ENCODE measurements at places on chromosomes 7 and 10. TPM values are rescaled to one million over a fixed set of nuclear protein-coding genes. Genes with fewer than 3 reads are reported as not detected.
A peak's percentile ranks its signal among the peaks of the same experiment; 100 is the strongest.

Gene PRPS1L1
- total RNA-seq: not detected

Gene NUTM2A
- total RNA-seq: 0.30 TPM

Gene LIPJ
- total RNA-seq: not detected

Gene SLC16A9
- total RNA-seq: 1.5 TPM

Gene CUBN
- total RNA-seq: 2.6 TPM

DNA sequence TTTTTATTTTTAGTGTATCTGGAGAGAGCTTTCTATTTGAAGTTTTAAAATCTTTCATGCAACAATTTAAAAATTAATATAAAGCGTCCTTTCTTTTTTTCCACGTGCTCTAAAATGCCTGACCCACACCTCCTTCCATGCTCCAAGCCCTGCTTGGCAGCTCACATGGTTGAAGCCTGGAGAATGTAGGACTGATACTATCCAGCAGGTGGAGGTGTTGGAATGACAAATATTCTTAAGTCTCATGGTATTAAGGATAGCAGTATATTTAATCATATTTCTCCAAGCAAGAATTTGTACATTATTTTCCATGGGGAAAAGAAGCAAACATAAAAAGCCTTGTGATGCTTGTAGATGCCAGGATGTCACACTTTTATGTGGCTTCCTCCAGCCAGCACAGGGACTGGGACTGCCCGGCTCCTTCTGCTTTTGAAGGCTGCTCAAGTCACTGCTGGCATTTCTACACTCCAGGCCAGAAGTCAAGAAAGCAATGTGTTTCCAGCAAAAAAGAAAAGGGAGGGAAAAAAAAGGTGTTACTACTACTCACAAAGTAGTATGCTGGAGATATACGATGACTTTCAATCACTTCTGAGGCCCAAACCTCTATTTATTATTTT is 49.7 kb downstream of the BZW2 start:
- peak; percentile 53 for DNase-seq
- peaks cover 85% of the 10 kb centered on the region for H3K36me3 ChIP-seq
- no peaks in the 10 kb centered on the region for H3K27me3 ChIP-seq
- no peak overlapping the region for H3K4me3 ChIP-seq

- H3K4me3 ChIP-seq: no peak overlapping the region
- H3K36me3 ChIP-seq: no peaks in the 10 kb centered on the region
- DNase-seq: no peak
- peaks cover 6% of the 10 kb centered on the region for H3K4me1 ChIP-seq
- H3K27ac ChIP-seq: no peak overlapping the region
- H3K27me3 ChIP-seq: no peaks in the 10 kb centered on the region
Observed at GRCh38 chr10:60314069-60314940, 75.4 kb downstream of the ANK3 start.

DNA sequence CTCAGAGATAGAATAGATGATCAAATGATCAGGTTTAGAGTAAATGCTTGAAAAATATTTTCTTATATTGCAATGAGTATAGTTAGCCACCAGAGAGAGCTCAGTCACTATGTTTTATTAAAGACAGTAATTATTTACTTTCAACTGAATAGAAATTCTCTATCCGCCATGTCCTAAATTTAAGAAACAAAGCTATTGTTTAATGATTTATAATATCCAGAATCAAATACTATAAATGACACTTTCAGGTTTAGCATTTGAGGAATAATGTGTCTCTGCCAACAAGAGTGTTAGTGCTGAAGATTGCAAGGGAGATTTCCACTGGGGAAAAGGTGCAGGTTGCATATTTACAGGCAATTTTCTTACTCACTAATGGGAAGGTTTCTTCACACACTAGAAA is 184.7 kb downstream of the DGKB start:
- H3K4me3 ChIP-seq: no peak overlapping the region
- H3K27ac ChIP-seq: no peak overlapping the region
- no peaks in the 10 kb centered on the region for H3K27me3 ChIP-seq

GRCh38 chr10:76899490-76899889 is 738.1 kb downstream of the KCNMA1 start:
- H3K27ac ChIP-seq: no peak overlapping the region
- no peaks in the 10 kb centered on the region for H3K36me3 ChIP-seq
- H3K4me3 ChIP-seq: no peak overlapping the region
- no peaks in the 10 kb centered on the region for H3K4me1 ChIP-seq

GRCh38 chr10:52318136-52318701 is 4.1 kb downstream of the DKK1 start:
- H3K4me3 ChIP-seq: no peak overlapping the region
- no peaks in the 10 kb centered on the region for H3K36me3 ChIP-seq
- DNase-seq: peak; percentile 13
- peak overlapping the region; percentile 47 for H3K27ac ChIP-seq

- H3K27ac ChIP-seq: no peak overlapping the region
- no peaks in the 10 kb centered on the region for H3K4me1 ChIP-seq
- DNase-seq: no peak
Observed at GRCh38 chr10:1854271-1854670, 116.9 kb upstream of the ADARB2 start.

DNA sequence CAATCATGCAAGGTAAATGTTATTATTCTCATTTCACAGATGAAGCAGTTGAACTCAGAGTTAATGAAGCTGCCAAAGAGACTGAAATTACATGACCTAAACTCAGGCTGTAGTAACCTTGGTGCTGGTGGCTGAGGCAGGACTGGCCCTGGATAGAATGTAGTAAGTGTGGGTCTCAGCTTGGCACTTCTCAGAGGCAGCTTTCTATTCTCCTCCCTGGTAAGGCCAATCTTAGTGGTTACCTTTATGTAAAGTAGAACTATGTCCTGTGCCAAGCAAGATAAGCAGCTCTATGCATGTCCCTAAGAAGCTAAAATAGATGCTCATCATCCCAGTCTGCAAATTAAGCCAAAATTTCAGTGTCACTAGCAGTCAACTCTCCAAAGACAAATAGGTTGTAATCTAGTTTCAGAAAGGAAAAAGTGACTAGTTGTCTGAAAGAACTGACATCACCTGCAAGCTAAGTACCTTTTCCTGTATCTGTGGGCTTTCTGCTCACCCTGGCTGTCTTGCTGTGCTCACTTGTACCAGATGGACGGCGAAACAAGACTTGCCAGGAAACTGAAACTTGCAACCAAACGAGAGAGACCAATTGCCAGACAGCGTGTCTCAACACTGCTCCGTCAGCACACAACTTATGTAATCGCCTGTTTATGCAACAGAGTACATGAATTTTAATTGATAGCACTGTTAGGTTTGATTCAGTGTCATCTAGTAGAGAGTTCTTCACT is 43.7 kb downstream of the CH25H start:
- no peaks in the 10 kb centered on the region for H3K27me3 ChIP-seq
- H3K36me3 ChIP-seq: no peaks in the 10 kb centered on the region
- H3K4me1 ChIP-seq: no peaks in the 10 kb centered on the region
- no peak for DNase-seq
- H3K27ac ChIP-seq: no peak overlapping the region
- no peak overlapping the region for H3K4me3 ChIP-seq

DNA sequence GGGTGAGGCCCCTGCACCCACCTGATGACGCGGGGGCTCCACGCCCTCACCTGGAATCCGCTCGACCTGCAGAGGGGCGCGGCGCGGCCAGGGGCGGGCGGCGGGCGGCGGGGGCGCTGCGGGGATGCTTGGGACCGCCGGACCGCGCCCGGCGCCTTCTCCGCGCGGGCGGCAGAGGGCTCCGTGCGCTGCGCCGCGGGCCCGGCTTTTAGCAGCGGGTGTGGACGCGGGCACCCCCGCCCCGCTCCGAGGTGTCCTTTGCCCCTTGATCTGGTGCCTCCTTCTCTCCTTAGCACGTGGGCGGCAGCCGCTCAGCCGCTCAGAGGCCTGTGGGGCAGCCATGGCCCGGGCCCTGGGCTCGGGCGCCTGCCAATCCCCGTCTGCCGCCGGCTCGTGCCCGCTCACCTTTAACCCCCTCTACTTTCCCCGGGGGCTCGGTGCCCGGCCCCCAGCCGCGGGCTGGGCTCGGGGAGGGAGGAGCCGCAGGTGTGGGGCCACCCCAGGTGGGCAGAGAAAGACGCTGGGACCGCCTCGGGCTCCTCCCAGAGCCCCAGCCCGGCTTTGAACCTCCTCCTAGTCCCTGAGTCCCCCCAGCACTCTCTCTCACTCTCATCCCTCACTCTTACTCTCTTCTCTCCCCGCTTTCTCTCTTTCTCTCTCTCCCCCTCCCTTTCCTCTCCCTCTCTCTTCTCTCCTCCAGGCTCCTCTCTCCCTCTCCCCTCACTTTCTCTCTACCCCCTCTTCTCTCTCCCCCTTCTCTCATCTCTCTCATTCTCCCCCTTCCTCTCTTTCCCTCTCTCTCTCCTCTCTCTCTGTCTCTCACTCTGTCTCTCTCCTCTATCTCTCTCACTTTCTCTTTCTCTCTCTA is 19.7 kb upstream of the VPS37D start:
- H3K27me3 ChIP-seq: peaks cover 33% of the 10 kb centered on the region
- H3K36me3 ChIP-seq: no peaks in the 10 kb centered on the region
- DNase-seq: no peak
- no peak overlapping the region for H3K4me3 ChIP-seq
- H3K4me1 ChIP-seq: no peaks in the 10 kb centered on the region

- no peak overlapping the region for H3K4me3 ChIP-seq
- no peaks in the 10 kb centered on the region for H3K36me3 ChIP-seq
- H3K27ac ChIP-seq: peak overlapping the region; percentile 8
- H3K4me1 ChIP-seq: peaks cover 9% of the 10 kb centered on the region
Observed at GRCh38 chr7:2821842-2822507, 22.1 kb downstream of the GNA12 start.

- no peak overlapping the region for H3K4me3 ChIP-seq
- H3K27me3 ChIP-seq: peaks cover 19% of the 10 kb centered on the region
- no peaks in the 10 kb centered on the region for H3K36me3 ChIP-seq
- H3K4me1 ChIP-seq: no peaks in the 10 kb centered on the region
- no peak overlapping the region for H3K27ac ChIP-seq
Observed at GRCh38 chr7:30859940-30860496, 51.6 kb upstream of the AQP1 start.

DNA sequence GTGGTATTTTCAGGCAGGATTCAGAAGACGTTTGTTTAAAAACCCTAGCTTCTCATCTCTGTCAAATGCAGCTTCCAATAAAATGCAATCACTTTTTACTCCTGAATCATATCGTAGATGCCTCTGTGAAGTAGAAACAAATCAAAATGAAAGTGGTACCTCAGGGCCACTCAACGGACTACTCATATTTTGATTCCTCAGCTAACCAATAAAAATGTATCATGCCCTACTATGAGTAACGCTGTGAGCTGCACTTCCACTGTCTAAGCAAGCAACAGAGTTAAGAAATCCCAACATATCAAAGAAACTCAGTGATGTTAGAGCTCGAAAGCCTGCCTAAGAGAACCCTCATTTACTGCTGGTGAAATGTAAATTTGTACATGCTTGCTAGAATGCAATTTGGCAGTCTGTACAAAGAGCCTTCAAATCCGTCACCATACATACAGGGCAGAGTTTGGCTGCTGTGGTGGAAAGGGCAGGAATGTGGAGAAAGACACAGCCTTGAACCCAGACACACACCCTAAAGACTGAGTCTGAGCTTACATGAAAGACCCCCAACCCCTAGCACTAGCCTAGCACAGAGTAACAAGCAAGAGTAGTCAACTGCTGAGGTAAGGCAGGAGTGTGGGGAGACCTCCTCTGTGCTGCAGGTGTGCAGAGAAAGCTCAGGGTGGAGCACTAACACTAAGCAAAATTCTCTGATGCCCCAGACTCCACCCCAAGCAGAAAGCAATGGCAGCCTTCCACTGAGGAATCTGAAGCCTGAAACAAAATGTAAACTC is 151.5 kb downstream of the ANK3 start:
- no peaks in the 10 kb centered on the region for H3K27me3 ChIP-seq
- no peaks in the 10 kb centered on the region for H3K36me3 ChIP-seq
- no peaks in the 10 kb centered on the region for H3K4me1 ChIP-seq
- no peak overlapping the region for H3K27ac ChIP-seq
- no peak overlapping the region for H3K4me3 ChIP-seq

GRCh38 chr7:40786909-40787308 is 652.1 kb downstream of the SUGCT start:
- DNase-seq: no peak
- no peaks in the 10 kb centered on the region for H3K27me3 ChIP-seq
- no peaks in the 10 kb centered on the region for H3K36me3 ChIP-seq
- H3K27ac ChIP-seq: no peak overlapping the region

- H3K4me3 ChIP-seq: no peak overlapping the region
- no peaks in the 10 kb centered on the region for H3K36me3 ChIP-seq
- peaks cover 13% of the 10 kb centered on the region for H3K4me1 ChIP-seq
- no peaks in the 10 kb centered on the region for H3K27me3 ChIP-seq
- no peak for DNase-seq
- H3K27ac ChIP-seq: no peak overlapping the region
Observed at GRCh38 chr10:70807556-70807955, 8.2 kb upstream of the SGPL1 start.

DNA sequence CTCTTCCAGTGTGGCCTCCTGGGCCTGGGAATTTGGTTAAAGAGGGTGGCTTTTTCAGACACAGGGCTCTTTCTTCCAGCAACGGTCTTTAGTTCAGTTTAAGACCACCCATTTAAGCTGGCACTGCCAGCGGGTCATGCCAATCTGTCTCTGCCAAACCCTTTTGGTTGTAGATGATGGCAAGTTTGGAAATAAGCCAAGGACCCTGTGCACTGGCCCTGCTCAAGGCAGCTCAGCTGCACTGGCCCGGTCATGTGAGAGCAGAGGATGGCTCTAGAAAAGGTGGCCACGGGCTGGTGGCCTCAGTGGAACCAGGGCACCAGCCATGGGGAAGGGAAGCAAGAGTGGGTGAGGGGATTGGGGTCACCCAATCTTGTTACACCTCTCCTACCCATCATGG is 294.1 kb downstream of the GLRX3 start:
- H3K4me3 ChIP-seq: no peak overlapping the region
- H3K27ac ChIP-seq: no peak overlapping the region
- no peaks in the 10 kb centered on the region for H3K4me1 ChIP-seq
- H3K27me3 ChIP-seq: no peaks in the 10 kb centered on the region
- H3K36me3 ChIP-seq: no peaks in the 10 kb centered on the region

GRCh38 chr7:131011432-131011742 is 277.4 kb upstream of the KLF14 start:
- H3K4me1 ChIP-seq: peaks cover 22% of the 10 kb centered on the region
- H3K27me3 ChIP-seq: no peaks in the 10 kb centered on the region
- H3K4me3 ChIP-seq: no peak overlapping the region
- no peaks in the 10 kb centered on the region for H3K36me3 ChIP-seq
- no peak overlapping the region for H3K27ac ChIP-seq
- no peak for DNase-seq

- H3K4me3 ChIP-seq: no peak overlapping the region
- H3K4me1 ChIP-seq: no peaks in the 10 kb centered on the region
- H3K27ac ChIP-seq: no peak overlapping the region
- H3K36me3 ChIP-seq: no peaks in the 10 kb centered on the region
- no peaks in the 10 kb centered on the region for H3K27me3 ChIP-seq
Observed at GRCh38 chr10:5148678-5149032, 36.3 kb downstream of the AKR1C8 start.
